T-helper 17 cell (primary cell): ENCODE measurements at places on chromosomes 4 and X. TPM values are rescaled to one million over a fixed set of nuclear protein-coding genes. Genes with fewer than 3 reads are reported as not detected.
A peak's percentile ranks its signal among the peaks of the same experiment; 100 is the strongest.

BANK1 gene
- total RNA-seq: 11.9 TPM

CT45A2 gene
- total RNA-seq: not detected

SHROOM4 gene
- 1.6 TPM for total RNA-seq

KIAA0232 gene
- total RNA-seq: 16.1 TPM

HEPH gene
- total RNA-seq: not detected

- DNase-seq: no peak
These were observed 29.9 kb downstream of the TKTL1 start for GRCh38 chrX:154325541-154325940.

DNA sequence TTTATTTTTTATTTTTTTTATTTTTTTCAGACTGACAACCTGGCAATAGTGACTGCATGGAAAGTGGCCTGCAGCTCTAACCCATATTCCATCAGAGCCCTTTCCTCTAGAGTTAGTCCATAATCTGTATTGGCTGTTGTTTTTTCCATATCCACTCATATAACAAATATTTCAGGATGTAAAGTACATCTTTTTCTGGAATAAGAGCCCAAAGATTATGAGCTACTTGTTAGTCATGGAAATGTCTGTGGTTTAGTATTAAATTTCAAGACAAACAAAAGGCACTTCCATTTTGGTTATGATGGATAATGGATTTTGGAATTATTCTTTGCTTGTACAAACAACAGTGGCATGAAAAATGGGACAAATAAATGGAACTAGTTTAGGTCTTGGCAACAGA, 296.0 kb upstream of the HS3ST1 start:
- DNase-seq: no peak

DNA sequence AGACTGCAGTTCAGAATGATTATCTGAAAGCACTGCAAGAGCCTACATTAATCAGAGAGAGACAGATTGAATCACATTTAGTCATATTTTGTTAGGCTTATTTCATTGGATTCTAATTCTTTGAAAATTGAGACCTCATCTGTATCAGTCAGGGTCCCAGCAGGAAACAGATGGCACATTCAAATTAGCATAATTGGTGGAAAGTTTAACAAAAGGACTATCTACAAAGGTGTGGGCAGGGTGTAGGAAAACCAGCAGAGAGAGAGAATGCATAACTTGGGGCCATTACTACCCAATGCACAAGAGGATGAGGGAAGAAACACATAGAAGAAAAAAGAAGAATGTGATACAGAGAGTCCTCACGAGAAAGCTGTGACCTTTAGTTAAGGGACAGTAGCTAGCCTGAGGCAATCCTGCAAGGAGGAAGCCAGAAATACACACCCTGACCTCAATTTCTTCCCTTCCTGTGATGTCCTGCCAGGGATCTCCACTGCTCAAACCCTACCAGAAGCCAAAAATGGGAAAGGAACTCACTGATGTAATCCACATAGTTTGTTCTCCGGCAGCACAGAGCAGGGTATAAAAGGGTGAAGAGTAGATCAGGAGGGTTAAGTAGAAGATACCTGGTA, 17.7 kb upstream of the XKRX start:
- no peak for DNase-seq

DNA sequence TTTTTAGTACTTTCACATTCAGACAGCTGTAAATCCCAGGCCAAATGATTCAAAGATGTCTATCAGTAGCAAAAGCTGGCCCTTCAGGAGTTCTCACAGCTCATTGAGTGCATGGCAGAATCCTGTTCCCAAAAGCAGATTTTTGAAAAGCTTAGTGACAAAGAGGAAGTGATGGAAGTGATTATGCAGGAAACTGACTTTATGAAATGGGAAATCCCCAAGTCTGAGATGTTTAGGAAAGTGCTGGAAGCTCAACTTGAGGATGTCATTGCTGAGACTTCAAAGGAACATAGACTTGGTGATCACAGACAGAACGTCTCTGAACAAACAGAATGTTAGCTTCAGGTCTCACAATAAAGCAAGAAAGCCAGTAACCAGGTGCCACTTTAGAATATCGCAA, 51.0 kb upstream of the CFAP47 start:
- DNase-seq: no peak

DNA sequence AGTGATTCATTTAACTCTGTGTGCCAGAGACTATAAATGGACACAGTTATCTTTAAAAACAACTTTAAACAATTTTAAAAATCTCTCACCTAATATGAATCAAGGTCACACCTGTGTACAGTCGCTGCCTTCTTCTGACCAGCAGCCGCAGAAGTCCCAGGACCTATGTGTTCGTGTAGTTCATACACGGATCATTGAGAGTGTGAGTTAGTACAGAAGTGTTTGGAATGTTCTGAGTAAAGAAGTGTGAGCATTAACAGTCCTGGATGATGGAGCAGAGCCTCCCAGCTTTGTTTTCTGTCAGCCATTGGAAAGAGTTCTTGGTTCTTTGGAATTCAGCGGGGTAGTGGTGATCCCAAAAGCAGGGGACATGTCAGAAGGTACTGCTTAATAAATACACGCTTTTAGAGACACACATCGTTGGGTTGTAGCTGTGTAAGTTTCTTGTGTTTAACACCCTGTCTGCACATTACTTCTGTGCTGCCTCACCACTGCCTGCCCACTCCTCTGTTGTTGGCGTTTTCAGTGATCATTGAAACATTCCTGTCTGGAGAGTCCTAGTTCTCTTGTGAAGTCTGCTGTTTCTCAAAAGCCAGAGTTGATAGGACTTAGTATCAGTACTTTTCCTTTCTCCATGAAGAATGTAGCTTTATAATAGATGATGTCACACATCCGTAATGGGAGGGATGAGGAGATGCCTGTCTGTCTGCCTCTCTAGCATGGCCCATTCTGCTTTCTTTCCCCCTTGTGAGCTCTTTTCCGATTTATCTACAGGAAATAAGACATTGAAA, 90.6 kb downstream of the PTTG2 start:
- no peak for DNase-seq

DNA sequence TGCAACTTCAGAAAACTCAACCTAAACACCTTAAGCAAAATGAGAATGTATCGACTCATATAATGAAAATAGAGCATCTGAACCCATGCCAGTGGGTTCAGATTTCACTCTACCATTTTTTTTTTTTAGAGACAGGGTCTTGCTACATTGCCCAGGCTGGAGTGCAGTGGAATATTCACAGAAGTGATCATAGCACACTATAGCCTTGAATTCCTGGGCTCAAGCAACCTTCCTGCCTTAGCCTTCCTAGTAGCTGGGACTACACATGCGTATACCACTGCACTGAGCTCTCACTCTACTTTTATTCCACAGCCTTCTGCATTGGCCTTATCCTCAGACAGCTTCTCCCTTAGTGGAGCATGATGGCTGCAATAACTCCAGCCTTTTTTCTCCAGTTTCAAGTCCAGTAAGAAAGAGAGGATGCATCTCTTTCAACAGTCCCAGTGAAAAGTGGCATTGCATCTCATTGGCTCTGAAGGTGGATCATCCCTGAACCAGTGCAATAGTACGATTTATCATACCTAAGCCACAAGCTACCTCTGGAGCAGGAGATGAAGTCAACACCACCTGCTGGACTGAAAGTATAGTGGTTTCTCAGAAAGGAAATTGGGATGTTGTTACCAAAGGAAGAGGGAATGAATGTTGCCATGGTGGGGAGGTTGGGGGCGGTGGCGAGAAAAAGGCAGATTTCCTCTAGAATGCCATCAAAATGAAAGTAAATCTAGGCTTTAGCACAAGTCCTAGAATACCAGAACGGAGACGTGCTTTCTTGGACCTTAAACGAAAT, 2.0 kb upstream of the SOD3 start:
- no peak for DNase-seq

GRCh38 chrX:132023896-132024386, 839 bp downstream of the STK26 start:
- DNase-seq: peak; percentile 21

- no peak for DNase-seq
These were observed 65.1 kb downstream of the CASK start for GRCh38 chrX:41858161-41858775.

- DNase-seq: no peak
These were observed 370.3 kb upstream of the NOCT start for GRCh38 chr4:138645289-138645688.

GRCh38 chr4:140705625-140706275, 50.4 kb downstream of the TBC1D9 start:
- no peak for DNase-seq

DNA sequence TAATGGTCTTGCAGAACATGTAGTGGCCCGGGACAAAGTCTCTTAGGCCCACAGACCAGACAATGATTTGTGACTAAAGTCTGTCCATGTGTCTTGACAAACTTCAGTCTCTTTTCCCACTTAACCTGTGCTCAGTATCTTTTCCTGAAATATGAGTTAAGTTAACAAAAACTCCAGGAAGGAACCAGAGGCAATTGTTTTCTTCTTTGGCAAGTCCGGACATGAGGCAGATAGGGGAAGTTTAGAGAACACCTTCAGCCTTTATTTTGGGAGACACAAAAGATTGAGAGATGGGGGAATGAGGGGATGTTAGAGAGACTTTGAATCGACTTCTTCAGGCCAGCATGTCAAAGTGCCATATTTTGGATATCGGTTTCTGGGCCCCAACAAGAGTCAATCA, 80.2 kb upstream of the FRMPD4 start:
- no peak for DNase-seq

DNA sequence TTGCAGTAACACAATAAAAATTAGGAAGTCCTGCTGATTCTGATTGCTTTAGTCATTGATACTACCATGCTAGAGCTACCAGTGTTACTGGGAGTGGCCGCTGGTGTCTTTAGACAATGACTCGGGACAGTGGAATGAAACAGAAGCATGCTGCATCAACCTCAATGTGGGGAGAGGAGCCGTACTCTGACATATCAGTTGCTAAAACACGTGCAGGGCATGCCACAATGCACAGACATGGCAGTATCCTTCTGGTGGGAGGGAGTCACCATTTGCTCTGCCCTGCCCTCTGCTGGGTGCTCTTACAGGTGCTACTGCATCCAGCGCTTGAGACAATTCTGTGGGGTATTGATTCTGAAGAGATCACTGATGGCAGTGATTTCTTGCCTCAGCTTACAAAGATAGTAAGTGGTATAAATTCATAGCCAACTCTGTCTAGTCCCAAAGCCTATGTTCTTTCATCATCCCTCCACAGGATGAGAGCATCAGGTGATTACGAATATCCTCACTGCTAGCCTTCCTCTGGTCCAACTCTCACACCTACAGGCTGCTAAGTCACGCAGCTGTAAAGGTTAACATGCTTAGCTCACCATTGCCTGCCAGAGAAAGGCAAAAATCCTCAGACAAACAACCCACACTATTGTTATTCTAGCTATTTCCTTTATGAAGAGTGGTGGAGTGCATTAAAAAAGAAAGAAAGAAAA, 43.7 kb downstream of the NSG1 start:
- DNase-seq: peak; percentile 46

DNA sequence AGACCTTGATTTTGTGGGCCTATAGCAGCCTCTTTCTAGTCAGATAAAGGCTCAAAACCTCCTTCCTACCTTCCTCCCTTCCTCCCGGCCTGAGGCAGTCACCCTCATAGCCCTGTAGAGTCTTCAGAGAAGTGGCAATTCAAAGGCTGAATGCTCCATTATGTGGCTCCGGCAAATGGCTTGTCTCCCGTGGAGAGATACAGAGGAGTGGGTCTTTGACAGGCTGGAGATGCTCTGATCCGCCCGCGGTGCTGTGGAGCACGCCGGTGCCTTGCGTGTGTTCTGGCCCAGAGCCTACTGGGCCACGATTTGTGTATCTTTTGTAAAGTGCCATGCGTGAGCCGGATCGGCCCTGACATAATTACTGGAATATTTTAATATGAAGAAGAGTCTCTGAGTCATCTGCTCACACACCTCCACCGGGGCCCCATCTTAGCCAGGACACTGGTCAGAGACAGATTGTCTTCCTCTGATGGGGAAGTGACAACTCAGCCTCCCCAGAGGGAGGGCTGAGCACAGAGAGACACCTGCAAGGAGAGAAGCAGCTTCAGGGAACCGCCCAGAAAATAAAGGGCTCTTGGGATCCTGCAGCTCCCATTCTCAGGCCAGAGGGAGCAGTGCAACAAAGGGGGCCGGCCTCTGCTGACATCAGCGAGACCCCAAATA, 88.7 kb downstream of the DCTD start:
- no peak for DNase-seq

DNA sequence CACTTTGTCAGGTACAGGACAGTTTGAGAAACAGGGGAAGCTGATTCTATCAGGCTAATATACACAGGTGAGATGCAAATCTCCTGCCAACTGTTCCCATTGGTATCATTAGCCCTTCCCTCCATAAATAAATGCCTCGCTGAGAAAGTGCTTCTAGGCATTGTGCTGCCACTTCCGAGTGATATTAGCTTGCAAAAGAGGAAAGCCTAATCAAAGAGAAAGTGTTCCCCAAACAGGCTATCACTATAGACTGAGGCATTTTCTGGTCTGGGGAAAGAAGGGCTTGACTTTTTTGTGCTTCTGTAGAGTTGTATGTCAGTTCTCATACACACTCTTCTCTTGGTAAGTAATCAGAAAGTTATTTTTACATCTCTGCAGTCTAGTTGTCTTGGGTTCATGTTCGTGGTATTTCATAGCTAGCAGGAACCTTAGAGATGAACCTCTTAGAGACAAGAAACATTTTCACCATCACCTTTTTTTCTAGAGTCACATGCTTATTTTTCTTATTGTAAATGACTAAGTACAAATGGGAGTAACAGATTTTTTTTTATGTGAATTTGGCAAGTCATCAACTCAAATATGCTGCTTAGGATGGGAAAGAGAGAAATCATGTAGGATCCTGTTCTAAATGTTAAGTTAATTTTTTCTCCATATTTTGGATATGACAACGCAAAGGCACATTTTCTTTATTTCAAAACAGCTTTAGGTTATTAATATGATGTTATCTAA, 1009.8 kb downstream of the ADGRL3 start:
- no peak for DNase-seq
